ENCODE measurements at places on chromosomes 11 and 22. TPM values are rescaled to one million over a fixed set of nuclear protein-coding genes. Genes with fewer than 3 reads are reported as not detected.

DNA sequence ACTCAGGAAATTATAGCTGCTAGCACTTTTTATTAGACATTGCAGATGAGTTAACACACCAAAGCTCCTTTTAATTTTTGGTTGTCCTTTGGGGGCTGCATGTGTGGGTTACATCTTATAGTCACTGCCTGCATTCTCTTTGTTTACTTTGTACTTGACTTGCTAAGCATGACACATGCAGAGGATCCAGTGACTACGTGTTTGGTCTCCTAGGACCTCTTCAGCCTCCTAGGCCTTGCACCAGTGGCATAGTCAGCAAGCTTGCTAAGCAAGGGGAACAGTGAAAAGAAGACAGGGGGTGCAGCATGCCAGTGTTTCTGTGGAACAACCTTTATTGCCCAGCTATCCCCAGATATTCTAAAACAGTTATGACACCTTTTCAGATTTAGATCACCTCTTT lies 108.2 kb downstream of the PAX6 start:
- no peak for DNase-seq

DNA sequence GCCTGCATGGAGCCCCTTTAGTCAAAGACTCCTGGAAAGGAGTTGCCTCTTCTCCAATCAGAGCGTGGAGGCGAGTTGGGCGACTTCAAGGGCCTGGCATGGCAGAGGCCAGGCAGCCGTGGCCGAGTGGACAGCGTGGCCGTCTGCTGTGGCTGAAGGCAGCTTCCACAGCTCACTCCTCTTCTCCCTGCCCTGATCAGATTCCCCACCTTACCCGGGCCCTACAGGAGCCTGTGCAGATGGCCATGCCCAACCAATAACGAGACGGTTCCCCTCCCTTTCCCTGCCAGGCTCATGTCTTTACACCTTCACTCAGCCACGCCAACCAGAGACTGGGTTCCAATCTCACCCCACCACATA lies 20.0 kb upstream of the SLC22A12 start:
- DNase-seq = no peak

DNA sequence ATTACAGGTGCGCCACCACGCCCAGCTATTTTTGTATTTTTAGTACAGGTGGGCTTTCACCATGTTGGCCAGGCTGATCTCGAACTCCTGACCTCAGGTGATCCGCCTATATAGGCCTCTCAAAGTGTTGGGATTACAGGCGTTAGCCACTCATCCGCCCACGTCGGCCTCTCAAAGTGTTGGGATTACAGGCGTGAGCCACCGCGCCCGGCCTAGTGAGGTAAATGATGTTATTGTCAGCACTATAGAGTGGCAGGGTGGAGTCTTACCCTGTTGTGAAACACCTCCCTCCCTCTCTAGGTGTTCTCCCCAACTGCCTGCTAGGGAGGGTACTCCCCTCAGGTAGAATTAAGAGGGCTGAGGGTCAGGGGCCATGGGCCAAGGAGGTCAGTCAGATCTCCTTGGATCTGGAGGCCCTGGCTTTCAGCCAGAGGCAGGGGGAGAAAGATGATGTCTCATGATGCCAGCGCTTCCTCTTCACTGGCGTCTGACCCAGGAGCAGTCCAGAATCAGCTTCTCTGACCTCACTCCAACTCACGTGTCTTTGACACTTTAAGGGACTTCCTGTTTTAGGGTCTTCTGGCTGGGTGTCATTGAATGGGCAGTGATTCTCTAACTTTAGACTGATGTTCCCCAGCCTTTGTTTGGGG lies 2.0 kb downstream of the GGA1 start:
- no peak for DNase-seq

ARL2 gene
- 193 TPM for total RNA-seq

PRPF19 gene
- total RNA-seq = 161 TPM

Data from GM23338 (cell line).